Fibroblast of villous mesenchyme (primary cell): ENCODE measurements at places on chromosomes 1 and 21. TPM values are rescaled to one million over a fixed set of nuclear protein-coding genes. Genes with fewer than 3 reads are reported as not detected.
A peak's percentile ranks its signal among the peaks of the same experiment; 100 is the strongest.

DNA sequence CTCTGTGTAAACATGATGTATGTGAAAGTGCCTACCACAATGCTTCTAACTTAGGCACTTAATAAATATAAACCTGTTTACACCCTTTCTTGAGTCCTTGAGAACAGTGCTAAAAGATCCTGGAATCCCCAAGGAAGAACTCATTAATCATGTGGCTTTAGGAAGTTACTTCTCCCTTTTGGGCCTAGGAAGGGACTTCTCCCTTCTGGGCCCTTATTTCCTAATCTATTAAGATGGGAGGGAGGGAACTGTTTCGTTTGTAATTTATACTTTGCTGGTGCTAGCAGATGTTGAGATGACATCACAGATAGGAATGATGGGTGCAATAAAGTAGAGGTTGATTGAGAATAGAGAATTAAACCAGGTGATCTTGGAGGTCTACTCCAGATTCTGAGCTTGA, 1.2 kb downstream of the BTF3L4 start:
- DNase-seq = peak; percentile 36

GRCh38 chr1:33078030-33078591, 2.8 kb upstream of the AZIN2 start:
- no peak for DNase-seq

Gene RSBN1
- 11.0 and 12.1 TPM in 2 replicates for total RNA-seq

GRCh38 chr1:239125027-239125426, 261.3 kb upstream of the CHRM3 start:
- no peak for DNase-seq

DNA sequence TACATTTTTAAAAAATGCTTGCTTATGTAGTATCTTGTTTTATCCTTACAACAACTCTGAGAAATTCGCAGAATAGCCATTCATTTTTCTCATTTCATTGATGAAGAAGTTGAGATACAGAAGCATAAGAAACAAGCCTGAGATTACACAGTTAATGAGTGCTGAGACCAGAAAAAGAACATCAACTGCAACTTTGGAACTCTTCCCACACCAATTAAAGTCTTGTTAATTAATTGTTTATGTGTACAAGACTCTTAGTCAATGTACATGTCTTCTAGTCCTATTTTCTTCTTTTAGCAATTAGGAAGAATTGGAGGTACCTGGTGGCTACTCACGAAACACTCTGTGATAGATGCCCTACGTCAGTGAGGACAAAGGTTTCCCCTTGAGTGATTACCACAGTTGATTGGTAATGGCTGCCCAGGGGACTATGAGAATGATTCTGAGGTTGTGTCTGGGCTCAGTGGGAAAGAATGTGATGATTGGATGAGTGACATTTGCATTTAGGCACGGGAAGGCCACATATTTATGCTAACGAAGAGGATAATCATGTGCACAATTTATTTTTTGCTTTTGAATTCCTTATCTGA, 187.4 kb upstream of the KCNK2 start:
- DNase-seq = no peak

DNA sequence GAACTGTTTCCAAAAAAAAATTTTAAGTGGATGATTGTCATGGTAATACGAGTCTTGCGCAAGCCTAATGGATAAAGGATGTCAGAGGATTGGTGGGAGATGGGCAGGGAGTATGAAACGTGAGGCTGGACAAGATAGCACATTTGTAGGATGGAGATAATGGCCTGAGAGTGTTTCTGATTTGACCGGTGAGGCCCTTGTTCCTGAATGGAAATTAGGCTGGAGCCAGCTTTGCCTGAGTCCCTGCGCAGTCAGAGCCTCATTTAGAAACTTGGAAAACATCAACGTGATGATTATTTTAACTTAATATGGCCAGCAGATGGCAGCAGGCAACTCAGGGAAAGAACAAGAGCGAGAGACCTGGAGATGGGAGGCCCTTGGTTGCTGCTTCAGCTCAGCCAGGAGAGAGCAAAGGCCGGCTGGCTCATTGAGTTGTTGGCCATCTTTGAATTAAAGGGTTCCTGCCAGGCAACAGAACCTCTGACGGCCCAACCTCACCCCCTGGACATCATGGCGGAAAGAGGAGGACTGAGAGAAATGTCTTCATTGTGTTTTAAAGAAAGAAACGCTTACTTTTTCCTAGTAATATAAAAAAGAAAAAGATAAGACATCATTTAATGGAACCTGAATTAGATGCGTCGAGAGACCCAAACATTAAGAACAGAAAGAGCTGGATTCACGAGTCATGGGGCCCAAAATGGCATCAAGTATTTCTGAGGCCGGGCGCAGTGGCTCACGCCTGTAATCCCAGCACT, 80.3 kb downstream of the SELENOF start:
- peak; percentile 89 for DNase-seq

- no peak for DNase-seq
These were observed 5.7 kb downstream of the GSTM5 start for GRCh38 chr1:109717729-109718128.

Gene INAVA
- 0.32 TPM in 1 of 2 replicates, not detected in the other for total RNA-seq

- peak; percentile 32 for DNase-seq
These were observed 109.1 kb downstream of the MRPS6 start for GRCh38 chr21:34182436-34182835.

DNA sequence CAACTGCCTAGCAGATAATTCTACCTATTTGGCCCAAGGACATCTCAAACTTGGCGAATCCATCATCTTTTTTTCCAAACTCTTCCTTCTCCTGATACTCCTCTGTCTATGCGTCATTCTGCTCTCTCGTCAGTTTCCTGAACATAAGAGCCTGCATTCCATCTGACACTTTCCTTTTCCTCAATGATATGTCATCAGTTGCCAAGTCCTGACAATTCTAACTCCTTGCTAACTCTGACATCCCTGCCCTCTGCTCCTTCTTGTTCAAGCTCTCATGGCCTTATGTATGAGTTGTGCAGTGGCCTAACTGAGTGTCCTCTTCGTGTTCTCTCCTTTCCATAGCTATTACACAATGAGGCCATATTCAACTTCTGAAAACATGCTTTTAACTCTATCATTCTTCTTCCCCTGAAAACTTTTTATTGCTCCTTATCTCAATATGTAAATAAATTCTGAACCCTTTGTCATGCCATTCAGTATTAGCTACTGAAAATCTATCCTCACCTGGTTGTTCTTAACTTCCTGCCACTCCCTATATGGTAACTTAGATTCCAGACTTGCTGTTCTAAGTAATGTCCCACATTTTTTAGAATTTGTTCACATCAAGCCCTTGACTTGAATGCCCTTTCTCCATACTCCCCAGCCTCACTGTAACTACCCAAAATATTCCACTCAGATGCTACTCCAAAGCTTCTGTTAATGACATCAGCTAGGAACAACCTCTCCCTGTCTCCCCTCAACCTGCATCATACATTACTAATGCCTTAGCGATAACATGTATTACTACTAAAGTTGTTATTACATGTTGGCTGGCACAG, 11.5 kb downstream of the PALMD start:
- no peak for DNase-seq

GRCh38 chr1:203440771-203441170, 34.8 kb upstream of the PRELP start:
- DNase-seq = peak; percentile 75

- DNase-seq = peak; percentile 13
These were observed 5.1 kb upstream of the RFX5 start for GRCh38 chr1:151352021-151352718.

DNA sequence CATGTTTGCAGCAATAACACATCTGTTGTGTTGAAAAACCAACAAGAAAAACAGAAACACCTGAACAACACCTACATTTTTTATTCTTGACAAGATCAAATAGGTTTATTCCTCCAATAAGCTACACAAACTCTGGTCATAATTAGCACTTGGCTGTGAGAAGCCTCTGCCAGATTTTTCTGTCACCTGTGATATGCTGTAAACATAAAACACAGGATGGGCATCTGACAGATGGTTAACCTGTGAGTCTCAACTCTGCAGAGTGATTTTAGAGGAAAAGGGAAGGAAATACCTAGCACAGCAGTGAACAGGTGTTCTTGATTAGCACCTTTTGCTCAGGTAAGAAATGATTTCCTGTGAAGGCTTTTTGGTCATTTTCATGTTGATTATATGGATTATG, 175.4 kb upstream of the COA6 start:
- DNase-seq = no peak

GRCh38 chr1:194347200-194347599, 1160.8 kb upstream of the B3GALT2 start:
- DNase-seq = no peak

Gene BATF3
- 3.0 and 3.9 TPM in 2 replicates for total RNA-seq

Gene SLAMF7
- not detected in 2 replicates for total RNA-seq

DNA sequence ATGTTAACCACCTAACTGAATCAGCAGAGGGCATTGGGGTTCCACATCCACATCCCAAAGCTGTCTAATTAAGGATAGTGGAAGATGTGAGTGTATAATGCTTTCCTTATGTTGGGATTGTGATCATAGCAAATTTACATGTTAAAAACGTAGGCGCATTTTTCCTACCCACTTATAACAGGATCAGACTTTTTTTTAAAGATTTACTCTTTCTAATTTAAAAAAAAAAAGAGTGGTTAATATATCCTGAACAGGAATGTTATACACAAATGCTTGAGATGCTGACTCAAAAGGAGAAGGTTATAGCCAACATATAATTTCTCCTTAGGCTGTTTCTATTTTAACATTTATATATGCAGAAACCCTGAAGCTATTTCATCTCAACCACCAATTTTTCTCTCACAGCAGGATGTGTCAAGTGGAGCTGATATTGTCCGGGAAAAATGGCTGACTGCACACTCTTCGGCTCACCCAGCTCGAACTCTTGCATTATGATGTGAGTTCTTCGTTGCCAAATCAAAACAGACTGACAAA, 40.3 kb downstream of the RGS5 start:
- DNase-seq = no peak

DNA sequence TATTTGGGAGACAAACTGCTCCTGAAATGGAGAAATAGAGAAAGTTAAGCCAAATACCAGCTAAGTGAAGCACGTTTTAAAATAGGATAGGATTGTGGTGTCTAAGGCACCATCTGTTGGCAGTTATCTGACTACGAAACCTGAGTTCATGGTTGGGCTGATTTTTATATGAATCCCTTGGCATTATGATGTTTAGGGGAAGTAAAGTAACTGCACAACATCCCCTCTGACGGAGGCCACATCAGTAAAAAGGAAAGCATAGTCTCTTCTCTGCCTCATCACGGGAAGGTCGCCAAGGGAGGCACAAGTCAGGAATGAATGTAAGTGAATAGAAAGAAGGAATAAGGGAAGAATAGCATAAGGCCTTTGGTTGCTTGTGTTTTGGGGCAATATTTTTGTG, 128.0 kb downstream of the PRRX1 start:
- no peak for DNase-seq

Gene COL18A1
- total RNA-seq = 33.7 and 45.1 TPM in 2 replicates

GRCh38 chr1:172952516-172952915, 98.2 kb downstream of the TNFSF18 start:
- peak; percentile 51 for DNase-seq

GRCh38 chr1:179091691-179092165, 9.9 kb downstream of the TOR3A start:
- DNase-seq = peak; percentile 86

GRCh38 chr1:178055093-178055492, 38.8 kb upstream of the RASAL2 start:
- no peak for DNase-seq

DNA sequence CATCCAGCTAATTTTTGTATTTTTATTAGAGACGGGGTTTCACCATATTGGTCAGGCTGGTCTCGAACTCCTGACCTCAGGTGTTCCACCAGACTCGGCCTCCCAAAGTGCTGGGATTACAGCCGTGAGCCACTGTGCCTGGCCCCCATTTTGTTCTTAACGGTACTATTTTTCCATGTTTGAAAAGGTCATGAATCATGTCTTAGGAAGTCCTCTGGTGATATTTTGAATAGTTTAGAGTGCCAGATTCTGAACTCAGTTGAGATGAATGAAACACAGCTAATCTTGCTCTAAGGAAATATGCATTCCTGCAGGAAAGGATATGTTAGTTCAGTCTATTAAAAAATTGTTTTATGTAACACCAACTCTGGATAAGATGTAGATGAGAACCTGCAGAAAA, 62.6 kb upstream of the ATP2B4 start:
- no peak for DNase-seq

DNA sequence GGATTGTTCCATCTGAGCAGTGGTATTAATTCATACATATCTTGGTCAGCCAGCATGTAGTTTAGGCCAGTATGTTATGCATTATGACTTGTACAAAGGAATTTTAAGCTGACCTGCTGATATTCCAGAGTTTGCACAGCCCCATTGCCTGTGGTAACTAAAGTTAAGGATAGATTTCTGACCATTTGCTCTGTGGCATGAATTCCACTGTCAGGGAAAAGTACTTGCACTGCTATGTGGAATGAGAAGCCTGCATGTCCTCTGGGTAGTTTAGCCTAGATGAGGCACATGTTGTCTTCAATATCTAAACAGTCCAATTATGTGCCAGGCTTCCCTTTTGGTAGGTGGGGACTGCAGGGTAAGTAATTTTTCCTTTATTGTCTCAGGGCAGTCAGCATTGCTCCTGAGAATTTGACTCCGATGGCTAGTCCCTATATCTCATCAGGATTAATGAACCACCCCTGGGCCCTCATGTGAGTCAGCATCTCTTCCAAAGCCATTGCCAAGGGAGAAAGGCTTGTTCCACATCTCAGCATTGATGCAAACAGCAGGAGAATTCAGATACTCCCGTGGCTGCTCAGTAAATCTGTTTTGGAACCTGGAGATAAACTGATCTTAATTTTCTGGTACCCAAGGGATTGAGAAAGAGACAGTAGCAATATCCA, 30.2 kb downstream of the NEK7 start:
- no peak for DNase-seq

DNA sequence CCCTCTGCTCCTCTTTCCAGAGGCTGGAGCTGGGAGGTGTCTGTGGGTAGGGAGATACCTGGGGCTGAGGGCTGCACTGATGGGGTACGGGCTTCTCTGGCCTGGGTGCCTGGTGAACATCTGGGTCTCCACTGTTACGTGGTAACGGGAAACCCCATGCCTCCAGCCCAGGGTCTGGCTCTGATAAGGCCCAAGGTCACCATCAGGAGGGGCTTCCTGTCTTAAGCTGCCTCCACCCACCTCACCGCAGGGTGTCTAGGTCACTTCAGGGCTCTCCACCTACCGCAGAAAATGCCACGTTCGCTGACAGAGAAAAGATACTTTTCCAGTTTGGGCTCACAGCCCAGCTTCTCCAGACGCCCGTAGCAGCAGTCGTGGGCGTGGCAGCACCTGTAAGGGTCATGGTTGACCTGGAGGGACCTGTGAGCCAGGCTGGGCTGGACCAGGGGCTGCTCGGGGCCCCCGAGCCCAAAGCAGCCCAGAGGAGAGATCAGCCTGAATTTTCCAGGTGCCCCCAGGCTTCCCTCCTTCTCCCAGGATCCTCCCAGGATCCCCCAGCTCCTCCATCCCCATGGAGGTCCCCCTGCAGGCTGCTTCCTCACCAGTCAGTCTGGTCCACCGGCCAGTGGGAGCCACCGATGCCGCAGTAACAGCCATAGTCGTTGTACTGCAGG, 1.3 kb downstream of the PLA2G2E start:
- no peak for DNase-seq

Gene PDZK1
- total RNA-seq = under 0.01 and 0.32 TPM in 2 replicates
